ENCODE measurements at places on chromosomes 7 and 10.

GRCh38 chr10:97883092-97883485 lies 33.4 kb downstream of the GOLGA7B start:
- DNase-seq, result no peak

GRCh38 chr10:30432622-30433305 lies 1.2 kb upstream of the MAP3K8 start:
- no peak for DNase-seq

DNA sequence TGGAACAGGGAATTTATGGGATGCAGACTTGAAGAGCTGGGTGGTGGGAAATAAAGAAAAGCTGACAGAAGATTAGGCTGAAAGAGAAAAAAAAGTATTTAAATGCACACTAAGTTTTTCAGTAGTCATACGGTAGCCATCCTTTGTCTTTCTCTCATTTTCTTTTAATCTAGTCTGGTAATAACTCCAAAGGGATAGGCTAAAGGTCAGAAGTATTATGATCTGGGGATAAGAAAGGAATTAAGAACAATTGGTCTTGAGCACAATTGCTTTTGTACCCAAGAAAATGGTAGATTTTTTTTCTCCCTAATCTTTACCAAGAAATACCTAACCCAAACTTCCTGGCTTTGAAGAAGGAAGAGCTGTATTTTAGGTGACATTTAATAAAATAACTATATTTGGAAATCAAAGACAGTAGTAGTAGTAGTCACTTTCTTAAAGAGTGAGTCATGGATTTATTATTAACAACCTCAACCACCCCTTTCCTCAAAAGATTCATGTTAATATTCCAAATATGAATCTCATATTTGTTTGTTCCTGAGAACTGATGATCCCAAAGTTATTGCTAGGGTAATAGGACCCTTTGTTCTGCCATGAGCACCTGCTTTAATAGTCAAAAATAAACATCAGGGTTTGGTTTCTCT lies 120.2 kb upstream of the ODAD2 start:
- DNase-seq, result no peak

GRCh38 chr7:155282671-155283070 lies 15.0 kb upstream of the INSIG1 start:
- no peak for DNase-seq

DNA sequence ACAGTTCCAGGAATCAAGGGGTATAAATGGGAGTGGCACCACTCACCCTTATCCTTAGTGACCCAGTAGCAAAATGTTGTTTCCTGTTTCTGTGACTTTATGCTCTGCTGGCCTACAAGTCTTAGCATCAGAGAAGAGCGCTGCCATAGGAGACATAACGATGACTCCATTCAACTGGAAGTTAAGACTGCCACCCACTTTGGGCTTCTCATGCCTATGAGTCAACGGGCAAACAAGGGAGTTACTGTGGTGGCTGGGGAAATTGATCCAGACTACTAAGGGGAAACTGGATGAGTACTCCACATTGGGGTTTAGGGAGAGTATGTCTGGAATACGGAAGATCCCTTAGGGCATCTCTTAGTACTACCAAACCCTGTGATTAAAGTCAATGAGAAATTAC lies 40.6 kb upstream of the PIK3CG start:
- no peak for DNase-seq

DNA sequence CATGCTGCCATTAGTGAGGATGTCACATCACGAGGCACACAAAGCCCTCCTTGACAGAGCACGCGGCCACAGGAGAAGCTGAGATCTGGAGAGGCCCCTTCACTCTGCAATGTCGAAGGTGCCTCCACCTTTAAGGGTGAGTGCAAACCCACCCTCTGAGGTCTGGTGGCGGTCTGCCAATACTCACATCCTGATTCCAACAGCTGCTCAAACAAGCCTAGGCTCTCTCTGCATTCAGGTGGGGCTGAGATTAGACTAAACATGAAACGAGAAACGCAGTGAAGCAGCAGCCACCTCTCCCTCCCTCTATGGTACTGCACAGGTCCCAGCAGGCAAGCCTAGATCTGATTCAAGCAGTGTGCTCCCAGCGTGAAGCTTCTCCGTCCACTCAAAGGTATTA lies 151.8 kb downstream of the TCERG1L start:
- DNase-seq, result no peak

- peak; percentile 58 for DNase-seq
These were observed 25.1 kb upstream of the GHRHR start for GRCh38 chr7:30938435-30939316.

DNA sequence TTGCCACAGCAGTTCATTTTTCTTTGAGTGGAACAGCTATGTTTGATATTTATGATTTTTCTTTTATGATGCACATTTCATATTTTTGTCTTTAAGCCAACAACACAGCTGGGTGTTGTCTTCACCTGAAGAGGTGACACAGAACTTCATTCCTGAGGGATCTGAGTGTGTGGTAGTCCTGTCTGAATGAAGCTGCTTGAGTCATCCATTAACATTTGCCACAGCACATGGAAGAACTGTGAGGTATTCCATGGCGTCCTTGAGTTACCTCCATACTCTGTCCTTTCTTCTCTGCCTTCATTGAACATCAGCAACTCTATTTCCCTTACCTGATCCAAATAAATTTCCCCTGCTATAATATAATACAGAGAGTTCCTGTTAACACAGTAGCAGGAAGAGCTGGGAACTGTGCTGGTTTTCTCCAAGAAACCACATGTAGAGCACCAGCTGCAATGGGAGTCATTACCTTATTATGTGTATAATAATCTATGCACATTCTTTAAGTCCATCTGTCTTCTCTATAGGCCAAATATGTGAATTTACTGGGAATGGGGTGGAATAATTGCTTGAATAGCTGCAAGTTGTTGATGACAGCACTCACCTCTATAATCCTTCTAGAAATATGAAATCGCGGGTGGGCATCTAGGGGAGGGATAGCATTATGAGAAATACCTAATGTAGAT lies 72.4 kb upstream of the TAC1 start:
- DNase-seq, result no peak

DNA sequence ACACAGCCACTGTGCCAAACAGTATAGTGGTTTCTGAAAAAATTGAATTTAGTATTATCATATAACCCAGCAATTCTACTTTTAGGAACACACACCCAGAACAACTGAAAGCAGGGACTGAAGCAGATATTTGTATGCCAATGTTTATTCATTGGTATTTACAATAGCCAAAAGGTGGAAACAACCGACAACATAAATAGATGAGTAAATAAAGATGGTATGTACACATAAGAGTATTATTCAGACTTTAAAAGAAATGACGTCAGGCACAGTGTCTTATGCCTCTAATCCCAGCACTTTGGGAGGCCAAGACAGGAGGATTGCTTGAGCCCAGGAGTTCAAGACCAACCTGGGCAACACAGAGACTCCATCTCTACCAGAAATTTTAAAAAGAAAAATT lies 7.2 kb downstream of the CDCA7L start:
- no peak for DNase-seq

DNA sequence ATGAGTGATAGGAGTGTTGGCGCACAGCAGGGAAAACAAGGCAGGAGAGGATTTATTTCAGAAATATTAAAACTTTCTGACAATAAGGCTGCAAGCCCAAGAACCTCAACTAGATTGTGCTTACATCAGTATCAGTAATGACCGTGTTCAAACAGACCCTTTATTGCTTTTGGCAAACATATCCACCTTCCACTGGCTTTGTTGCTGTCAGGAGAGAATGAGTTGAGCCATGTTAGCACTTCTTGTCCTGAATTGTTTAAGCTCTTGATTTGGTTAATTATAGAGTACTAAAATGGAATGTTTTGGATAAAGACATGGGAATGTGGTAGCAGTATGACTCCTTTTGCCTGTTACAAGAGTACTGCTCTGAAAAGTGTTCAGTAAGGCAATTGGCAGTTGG lies 3.8 kb downstream of the AHCYL2 start:
- no peak for DNase-seq

GRCh38 chr7:73431041-73431835 lies 2.3 kb upstream of the FZD9 start:
- no peak for DNase-seq

DNA sequence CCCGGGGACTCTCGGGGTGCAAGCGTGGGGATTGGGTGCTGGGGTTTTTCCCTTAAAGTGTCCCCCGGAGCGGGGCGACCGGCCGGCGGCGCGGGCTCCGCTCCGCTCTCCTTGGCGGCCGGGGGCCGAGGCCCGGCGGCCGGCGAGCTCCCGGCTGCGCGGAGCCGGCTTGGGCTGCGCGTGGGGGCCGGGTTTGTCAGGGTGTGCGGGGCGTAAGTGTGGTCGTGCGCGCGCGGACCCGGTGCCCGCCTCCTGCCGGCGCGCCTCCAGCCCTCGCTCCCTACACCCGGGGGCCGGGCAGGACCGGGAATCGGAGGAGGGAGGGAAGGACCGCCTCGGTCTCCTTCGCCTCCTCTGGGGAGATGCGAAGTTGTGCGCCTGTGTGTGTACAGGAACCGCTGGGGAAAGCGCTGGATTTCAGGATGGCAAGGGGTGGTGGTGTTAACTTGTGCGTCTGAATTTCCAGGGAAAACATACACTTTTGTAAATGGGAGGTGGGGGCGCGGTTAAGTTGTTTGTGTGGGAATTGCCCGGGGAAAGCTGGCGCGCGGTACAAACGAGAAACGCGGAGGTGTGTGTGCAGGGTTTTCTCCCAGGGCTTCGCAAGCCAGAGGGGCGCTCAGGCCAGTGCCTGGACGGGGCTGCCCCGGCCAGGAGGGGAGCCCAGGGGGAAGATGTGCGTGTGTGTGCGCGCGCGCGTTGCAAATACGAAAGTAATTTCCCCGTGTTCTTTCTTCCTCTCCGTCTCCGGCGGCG lies 737 bp downstream of the ZMIZ1 start:
- DNase-seq, result peak; percentile 64

DNA sequence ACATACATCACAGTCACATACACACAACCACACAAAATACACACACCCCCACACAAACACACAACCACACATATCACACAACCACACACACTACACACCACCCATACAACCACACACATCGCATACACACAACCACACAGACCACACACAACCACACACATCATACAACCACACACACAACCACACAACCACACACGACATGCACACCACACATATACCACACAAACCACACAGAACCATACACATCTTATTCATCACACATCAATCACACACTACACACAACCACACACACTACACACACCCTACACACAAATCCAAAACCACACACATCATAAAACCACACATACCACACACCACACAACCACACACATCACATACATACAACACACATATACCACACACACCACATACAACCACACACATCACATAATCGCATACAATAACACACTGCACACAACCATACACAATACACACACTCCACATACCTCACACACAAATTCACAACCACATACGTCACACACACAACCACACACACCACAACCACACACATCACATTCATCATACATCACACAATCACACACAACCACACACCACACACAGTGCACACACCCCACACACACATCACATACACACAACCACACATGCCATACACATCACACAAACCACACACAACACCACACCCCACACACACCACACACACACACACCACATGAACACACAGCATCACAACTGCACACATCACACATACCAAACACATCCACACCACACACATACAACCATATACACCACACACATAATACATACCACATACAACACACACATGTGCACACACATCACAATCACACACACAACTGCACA lies 30.4 kb downstream of the GPRIN2 start:
- no peak for DNase-seq

DNA sequence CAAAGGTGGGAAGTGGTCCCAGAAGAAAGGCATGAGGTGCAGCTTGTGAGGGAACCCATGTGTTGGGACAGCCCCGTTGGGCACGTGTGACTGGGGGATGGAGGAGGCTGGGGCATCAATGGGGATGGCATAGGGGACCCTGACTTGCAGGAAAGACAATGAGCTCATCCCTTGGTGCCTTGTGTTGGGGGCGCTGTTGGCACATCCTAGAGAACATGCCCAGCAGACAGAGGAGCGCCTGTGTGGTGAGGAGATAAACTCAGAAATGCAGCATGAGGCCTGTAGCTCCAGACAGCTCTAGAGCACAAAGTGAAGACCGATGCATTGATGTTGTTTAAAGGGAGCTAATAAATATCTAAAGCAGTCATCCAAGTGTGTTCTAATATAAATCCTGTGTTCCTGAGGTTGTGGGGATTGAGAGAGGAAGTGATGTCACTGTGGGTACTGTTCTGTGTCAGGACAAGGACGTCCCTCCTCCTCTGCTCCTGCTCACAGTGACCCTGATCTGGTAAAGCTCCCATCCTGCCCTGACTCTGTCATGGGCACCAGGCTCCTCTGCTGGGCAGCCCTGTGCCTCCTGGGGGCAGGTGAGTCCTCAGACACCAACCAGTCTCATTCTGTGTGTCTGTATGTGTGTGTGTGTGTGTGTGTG lies 126.1 kb upstream of the PRSS58 start:
- no peak for DNase-seq

- DNase-seq, result no peak
These were observed 12.2 kb downstream of the UNCX start for GRCh38 chr7:1244700-1245523.

DNA sequence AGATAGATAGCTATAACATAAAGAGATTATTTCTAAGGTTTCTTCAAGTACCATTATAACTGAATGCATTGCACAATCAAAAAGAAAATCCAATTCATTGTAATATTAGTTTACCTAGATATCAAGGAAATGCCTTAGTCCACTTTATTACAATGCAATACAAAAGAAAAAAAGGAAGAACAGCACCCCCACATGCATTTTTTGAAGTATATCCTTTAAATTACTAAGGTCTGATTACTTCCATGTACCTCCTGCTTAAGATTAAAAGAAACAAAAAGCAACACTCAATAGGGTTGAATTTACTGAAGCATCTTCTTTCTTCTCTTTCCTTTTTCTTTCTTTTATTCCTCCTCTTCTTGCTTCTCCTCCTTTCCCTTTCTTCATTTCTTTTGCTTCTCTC lies 973.8 kb upstream of the LRRTM3 start:
- DNase-seq, result no peak

DNA sequence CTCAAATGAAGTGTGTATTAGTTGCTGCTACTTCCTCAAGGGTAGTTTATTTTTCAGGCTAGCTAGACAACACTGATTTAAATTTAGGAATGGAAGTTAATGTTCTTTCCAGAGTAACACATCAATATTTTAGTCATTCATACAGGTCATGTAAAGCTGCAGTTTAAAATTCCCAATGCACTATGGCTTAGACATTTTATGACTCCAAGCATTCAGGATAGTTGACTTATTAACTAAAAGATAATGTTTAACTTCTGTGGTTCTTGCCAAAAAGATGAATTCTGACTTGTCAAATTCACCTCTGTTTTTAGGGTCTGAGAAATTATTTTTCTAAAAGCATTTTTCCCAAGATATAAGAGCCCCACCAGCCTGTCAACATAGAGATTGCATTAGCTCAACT lies 131.9 kb downstream of the TFPI2 start:
- DNase-seq, result no peak

DNA sequence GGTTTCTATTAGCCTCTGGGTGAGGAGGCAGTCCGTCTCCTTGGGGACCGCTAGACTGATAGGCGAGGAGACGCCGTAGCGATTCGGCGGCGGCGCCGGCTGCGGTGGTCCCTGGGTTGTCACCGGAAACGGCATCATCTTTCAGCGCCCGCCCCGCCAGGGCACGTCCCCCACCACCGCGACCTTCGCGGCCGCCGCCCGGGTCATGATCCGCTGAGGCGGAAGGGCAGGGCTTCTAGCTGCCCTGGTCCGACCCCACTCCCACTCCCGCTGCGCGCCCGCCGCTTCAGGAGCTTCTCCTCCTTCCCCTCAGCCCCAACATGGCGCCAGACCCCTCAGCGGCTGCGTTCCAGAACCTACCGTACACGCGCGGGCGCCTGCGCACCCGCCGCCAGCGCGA lies at the start of gene PAPOLB:
PAPOLB (minus strand) TSS at position 358 of the 400 bp plus-strand sequence; CDS start at position 138, 220 bp downstream.
- DNase-seq, result no peak

Data from activated naive CD4-positive, alpha-beta T cell treated with Interleukin-2 at 50 U/mL for 16 hours (primary cell).